ENCODE measurements at places on chromosomes 5 and 9.
A peak's percentile ranks its signal among the peaks of the same experiment; 100 is the strongest.

DNA sequence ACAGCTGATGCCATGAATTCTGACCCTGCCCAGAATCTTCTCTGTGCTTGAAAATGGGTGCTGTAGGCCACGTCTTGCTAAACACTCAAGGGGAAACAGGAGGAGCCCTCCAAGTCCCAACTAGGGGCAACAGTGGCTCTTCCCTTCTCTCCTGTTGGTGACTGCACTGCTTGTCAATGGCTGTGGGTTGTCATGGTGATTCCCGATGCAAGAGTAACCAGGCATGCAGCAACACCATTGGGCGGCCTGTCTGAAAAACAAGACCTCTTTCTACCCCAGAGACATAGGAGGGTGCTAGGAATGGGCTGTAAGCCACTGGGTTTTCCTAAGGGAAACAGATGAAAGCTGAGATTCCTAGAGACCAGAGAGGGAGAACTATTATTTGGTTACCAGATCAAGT is 201.7 kb upstream of the PANK3 start:
- DNase-seq: no peak

DNA sequence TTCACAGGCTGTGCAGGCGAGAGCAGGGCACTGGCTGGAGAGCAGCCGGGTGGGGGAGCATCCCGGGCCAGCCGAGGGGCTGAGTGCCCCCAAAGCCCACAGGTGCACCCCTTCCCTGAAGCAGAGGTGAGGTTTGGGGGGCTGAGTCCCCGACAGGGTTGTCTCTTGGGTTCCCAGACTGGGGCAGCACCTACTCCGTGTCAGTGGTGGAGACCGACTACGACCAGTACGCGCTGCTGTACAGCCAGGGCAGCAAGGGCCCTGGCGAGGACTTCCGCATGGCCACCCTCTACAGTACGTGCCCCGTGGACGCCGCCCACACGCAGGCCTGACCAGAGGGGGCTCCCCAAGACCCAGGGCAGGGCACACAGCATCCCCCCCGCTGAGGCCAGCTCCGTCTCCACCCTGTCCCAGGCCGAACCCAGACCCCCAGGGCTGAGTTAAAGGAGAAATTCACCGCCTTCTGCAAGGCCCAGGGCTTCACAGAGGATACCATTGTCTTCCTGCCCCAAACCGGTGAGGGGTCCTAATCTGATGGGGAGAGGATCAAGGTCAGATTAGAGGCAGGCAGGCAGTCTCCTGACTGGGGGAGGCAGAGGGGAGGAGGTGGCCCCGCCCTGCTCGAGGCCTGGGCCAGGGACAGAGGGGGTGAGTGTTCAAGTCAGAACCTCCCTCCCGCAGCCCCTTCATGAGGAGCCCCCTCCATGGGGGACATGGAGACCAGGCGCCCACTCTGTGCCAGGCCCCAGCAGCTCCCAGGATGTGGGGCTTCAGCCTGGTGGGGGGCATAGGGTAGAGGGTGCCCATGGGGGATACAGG is 2.7 kb downstream of the PTGDS start:
- DNase-seq: no peak

- peak; percentile 71 for DNase-seq
Observed at GRCh38 chr5:75052192-75053053, at the start of gene GCNT4. Gene GCNT4, minus strand, starts transcription at chr5:75052558. Its CDS starts 22,521 bp downstream, at chr5:75030037.

GRCh38 chr5:174521449-174521848 is 202.9 kb upstream of the MSX2 start:
- DNase-seq: no peak

GRCh38 chr5:138884554-138884953 is 9.4 kb upstream of the LRRTM2 start:
- no peak for DNase-seq

DNA sequence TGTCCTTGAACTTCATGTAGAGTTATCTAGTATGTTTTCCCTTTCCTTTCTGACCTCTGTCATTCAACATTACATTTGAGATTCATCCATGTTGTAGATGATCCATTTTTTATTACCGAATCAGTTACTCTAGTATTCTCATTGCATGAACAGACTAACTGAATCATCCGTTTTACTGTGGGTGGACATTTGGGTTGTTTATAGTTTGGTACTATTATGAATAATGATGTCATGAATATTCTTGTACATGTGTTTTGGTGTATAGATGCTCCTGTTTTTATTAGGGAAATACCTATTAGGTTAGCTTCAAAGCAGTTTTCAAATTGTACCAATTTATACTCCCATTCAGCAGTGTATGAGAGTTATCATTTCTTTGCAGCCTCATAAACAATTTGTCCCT is 94.3 kb upstream of the NIPAL4 start:
- no peak for DNase-seq

GRCh38 chr9:125241863-125242739 is 958 bp upstream of the HSPA5 start:
- no peak for DNase-seq

DNA sequence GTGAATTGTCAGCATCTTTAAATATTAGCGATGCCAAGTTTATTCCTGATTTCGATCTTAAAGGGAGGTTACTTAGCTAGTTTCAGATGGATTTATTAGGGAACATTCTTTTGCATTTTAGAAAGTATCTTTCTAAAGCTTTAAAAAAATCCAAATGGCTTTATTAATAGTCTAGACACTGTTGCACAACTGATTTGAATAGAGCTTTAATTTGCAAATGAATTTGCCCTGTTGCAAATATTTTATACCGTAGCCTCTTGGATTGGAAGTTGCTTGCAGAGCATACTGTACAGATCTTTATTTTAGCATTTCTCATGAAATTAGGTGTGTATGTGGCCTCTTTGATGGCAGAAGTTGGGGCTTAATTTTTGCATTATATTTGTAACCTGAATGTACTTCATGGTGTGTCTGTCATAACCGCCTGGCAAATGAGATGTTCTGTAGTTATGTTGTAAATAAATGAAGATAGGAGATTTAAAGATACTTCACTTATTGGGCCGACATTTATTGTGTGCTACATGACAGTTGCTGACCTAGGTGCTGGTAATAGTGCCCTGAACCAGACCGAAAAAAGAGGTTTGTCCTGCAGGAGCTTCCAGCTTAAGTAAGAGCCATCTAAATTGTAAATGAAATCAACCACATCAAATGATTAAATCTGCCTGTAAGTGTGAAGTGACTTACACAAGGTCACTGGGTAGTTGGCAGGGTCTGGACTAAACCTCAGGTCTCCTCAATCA is 1.8 kb downstream of the TCERG1 start:
- DNase-seq: no peak

Measured in EL (cell line).